ENCODE measurements at places on chromosomes 6 and 20.
A peak's percentile ranks its signal among the peaks of the same experiment; 100 is the strongest.

- no peak for DNase-seq
These were observed 14.0 kb upstream of the FAM50B start for GRCh38 chr6:3835055-3835731.

GRCh38 chr6:36033935-36034334 lies 6.3 kb downstream of the MAPK14 start:
- no peak for DNase-seq

DNA sequence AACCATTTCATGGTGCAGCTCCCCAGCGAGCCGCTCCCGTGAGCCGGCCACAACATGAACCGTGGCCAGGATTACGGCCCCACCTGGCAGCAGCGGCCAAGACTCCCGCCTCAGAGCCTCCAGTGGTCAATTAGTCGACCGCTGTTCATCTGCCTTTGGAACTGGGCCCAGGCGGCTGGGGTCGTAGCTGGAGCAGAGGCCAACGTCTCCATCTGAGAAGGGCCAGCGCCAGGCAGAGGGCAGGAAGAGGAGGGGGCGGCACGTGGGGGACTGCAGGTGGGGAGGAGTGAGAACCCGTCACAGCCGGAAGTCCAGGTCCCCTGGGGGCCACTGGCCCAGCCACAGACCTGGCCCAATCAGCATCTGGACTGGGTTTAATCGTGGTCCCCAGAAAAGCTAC lies 184.3 kb downstream of the TAF4 start:
- DNase-seq = no peak

- DNase-seq = no peak
These were observed 2.6 kb upstream of the GPSM3 start for GRCh38 chr6:32194825-32195651.

DNA sequence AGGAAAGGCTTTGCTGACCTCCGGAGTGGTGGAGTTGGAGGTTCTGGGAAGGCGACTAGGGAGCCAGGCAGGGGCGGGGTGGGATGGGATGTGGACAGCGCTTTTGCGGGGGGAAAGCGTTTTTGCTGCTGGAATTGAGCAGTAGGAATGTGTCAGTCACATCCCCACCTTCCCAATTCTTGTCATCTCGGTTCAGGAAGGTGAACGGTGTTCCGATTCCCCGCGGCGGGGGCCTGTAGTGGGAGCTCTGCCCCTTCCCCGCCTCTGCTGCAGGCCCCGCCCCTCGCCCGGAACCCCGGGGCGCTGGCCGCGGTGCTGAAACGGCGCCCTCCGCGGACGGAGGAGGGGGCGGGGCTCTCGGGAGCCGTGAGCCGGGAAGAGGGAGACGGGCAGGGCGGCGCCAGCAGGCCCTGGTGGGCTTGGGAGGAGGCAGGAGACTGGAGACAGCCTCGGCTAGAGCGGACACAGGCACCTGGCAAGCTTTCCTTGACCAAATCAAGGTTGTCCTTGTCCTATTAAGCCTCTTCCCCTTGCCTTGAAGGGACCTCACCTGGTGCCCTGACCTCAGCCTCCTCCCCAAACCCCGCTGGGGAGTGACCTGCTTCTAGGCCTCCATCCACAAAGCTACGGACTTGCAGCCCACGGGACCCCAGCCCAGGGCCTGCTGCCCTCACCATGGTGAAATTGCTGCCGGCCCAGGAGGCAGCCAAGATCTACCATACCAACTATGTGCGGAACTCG lies at the start of gene LHFPL5:
TSS of gene LHFPL5 (plus strand) at position 357 of the 741 bp plus-strand sequence. CDS start at position 676, 319 bp downstream.
- DNase-seq = peak; percentile 39

GRCh38 chr6:42453654-42454427 lies 2.1 kb upstream of the TRERF1 start:
- DNase-seq = no peak

GRCh38 chr20:63327231-63327745 lies 33.9 kb downstream of the CHRNA4 start:
- no peak for DNase-seq

All from T-helper 17 cell (primary cell).